DMS 273 treated with DMSO at 0.1 percent for 48 hours (cell line): ENCODE measurements at places on chromosomes 1 and 21.

DNA sequence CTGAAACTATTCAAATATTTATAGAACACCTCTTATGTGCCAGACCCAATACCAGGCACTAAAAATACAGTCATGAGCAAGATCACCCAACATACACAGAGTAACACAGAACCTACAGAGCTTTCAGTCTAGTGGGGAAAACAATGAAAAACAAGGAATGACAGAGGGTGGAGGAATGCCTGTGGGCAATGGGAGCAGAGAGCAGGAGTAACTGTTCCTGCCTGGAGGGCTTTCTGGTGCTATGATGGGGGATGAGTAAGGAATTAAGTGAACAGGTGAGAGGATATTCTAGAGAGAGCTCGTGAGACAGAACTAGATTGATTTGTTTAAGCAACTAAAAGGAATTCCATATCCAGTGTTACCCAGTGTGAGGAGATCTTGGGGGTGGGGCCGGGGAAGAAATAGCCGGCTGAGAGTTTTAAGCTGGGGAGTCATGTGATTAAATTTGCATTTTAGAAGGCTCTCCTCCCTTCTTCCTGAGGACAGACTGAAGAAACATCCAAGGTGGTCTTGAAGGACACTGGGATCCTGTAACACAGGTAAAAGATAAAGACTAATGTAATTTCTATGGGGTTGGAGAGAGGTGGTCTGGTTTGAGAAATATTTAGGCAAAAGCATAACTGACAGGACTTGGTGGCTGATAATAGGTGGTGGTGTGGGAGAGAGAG is 2.1 kb upstream of the CD53 start:
- DNase-seq = no peak

DNA sequence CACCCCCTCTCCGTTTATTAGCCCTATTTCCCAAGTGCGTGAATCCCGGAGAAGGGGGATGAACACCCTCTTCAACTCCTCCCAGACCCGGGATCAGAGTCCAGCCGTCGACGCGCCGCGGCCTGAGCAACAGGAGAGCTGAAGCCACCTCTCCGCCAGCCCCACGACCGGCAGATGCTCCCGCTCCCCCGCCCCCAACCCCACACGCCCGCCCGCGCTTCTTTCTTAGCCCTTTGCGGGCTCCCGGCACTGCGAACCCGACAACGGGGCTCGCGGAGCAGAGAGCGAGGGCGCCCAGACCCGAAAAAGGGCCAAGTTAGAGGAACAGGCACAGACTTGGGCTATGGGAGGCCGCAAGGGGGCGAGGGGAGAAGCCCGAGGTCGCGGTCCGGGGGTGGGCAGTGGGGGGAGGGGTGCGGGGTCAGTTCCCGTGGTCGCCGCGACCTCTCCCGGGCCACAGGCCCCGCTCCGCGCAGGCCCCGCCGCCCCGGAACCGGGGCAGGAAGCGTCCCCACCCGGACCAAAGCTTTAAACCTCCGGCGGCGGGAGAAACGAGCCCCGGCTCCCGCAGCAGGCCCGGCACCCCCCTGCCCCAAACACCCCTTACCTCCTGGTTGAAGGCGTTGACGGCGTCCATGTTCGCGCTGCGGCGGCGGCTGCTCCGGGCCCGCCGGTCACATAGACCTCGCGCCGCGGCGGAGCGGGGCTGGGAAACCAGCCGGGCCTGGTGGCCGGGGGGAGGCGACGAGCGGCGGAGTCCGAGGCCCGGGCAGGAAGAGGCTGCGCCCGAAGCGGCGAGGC is 662 bp downstream of the SCAF4 start:
- no peak for DNase-seq

DNA sequence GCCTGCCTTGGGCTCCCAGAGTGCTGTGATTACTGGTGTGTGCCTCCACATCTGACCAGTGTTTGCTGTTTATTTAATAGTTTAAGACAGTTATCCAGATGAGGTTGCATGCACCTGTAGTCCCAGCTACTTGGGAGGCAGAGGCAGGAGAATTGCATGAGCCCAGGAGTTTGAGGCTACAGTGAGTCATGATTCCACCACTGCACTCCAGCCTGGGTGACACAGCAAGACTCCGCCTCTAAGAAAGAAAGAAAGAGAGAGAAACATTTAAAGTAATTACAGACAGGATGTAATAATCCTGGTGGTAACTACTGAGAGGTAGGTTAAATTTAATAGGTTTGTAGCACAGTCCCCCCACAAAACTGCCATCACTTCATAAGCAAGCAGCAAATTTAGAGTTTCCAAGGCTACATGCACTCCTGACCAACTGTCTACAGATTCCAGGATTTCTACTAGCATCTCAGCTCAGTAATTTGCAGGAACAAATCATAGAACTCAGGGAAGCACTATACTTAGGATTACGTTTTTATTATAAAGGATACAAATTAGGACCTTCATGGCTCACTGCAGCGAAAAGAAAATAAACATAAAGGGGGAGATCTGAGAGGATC is 89.6 kb downstream of the PKN2 start:
- no peak for DNase-seq

- DNase-seq = no peak
Observed at GRCh38 chr21:37385179-37385765, 18.7 kb downstream of the DYRK1A start.

DNA sequence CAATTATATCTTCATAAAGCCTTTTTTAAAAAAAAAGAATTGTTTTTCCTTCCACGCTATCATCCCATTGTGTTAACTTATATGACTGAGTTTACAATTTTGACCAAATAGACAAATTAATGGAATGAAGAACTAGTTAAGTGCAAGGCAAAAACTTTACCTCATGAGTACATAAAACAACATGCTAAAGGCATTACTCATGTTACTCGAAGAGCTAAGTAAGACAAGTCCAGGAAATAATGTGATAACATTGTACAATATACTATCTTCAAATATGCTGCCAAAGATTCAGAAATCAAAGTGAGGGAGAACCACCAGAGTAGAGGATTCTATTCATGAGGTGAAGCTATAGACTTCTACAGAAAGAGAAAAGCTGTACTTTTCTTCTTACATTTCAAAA is 24.2 kb upstream of the DYNLT5 start:
- DNase-seq = no peak

GRCh38 chr1:186749820-186750219 is 69.6 kb upstream of the PTGS2 start:
- no peak for DNase-seq

- DNase-seq = no peak
Observed at GRCh38 chr1:109115685-109116084, 1.8 kb downstream of the ELAPOR1 start.

DNA sequence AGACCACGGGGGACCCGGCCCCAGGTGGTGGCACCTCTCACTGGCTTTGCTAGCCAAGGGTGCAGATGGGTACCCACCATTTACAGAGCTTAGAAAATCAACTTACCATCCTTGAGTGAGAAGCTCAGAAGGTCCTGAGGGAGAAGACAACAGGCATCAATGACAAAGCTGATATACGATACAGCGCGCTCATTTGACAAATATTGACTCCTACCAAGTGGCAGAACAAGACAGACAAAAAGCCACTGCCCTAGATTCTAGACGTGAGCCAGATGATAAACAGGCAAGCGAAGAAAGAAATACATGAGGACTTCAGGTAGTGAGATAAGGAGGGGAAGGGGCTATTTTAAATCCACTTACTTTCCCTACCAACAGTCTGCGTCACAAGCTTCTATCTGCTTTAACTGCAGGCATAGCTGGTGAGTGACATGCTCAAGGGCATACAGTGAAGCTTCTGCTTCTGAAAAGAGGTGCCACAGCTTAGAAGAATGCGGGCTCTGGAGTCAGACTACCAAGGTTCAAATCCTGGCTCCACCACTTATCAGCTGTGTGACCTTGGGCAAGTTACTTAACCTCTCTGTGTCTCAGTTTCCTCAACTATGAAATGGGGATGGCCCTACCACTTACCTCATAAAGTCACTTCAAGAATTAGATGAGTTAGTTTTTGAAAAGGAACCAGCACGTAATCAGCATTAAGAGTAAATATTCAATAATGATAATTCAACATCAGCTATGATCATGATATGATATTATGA is 29.1 kb downstream of the TMCO4 start:
- DNase-seq = no peak

DNA sequence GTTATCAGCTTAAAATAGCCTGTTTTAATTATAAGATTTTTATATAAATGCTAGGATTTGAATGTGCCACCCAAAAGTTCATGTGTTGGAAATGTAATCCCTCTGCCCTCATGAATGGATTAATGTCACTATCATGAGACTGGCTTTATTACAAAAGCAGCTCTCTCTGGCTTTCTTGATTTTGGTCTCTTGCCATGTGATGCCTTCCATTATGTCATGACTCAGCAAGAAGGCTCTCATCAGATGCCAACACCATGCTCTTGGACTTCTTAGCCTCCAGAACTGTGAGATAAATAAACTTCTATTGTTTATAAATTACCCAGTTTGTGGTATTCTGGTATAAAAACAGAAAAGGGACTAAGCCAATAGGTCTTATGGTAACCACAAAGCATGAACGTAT is 6.9 kb upstream of the PRSS38 start:
- DNase-seq = no peak

- no peak for DNase-seq
Observed at GRCh38 chr1:30953685-30954084, 45.1 kb upstream of the SDC3 start.

- no peak for DNase-seq
Observed at GRCh38 chr1:70134148-70134547, 71.2 kb downstream of the LRRC40 start.

- DNase-seq = no peak
Observed at GRCh38 chr1:193299038-193299437, 112.6 kb upstream of the B3GALT2 start.

- no peak for DNase-seq
Observed at GRCh38 chr1:9182784-9183257, 51.8 kb upstream of the H6PD start.

DNA sequence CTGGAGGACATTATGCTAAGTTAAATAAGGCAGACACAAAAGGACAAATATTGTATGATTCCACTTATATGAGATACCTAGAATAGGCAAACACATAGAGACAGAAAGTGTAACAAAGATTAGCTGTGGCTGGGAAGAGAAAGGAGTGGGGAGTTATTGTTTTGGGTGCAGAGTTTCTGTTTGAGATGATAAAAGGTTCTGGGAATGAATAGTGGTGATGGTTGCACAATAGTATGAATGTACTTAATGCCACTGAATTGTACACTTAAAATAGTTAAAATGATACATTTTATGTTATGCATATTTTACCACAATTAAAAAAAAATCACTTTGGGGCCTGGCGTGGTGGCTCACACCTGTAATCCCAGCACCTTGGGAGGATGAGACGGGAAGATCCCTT is 21.2 kb upstream of the ERO1B start:
- no peak for DNase-seq

DNA sequence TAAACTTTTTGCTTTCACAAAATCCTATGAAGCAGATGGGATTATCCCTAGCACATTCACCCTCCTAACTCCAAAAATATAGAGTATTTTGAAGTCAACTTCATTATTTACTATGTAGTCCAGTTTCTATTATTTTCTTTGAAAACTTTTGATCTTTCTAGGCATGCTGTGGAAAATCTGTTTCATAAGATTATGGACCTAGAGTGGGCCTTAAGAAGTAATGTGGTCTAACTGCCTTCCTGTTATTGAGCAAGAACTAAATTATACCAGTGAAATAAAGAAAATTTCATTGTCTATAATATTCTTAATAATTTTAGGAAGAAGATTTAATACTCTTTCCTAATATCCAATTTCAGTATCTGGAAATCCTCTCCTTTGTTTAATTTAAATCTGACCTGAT is 58.1 kb downstream of the PRKACB start:
- DNase-seq = no peak

GRCh38 chr1:228150120-228150460 is 360 bp downstream of the GJC2 start:
- DNase-seq = no peak

- no peak for DNase-seq
Observed at GRCh38 chr1:15836772-15837669, 10.5 kb upstream of the SPEN start.

- no peak for DNase-seq
Observed at GRCh38 chr1:207822124-207822601, 70.3 kb downstream of the CD46 start.

DNA sequence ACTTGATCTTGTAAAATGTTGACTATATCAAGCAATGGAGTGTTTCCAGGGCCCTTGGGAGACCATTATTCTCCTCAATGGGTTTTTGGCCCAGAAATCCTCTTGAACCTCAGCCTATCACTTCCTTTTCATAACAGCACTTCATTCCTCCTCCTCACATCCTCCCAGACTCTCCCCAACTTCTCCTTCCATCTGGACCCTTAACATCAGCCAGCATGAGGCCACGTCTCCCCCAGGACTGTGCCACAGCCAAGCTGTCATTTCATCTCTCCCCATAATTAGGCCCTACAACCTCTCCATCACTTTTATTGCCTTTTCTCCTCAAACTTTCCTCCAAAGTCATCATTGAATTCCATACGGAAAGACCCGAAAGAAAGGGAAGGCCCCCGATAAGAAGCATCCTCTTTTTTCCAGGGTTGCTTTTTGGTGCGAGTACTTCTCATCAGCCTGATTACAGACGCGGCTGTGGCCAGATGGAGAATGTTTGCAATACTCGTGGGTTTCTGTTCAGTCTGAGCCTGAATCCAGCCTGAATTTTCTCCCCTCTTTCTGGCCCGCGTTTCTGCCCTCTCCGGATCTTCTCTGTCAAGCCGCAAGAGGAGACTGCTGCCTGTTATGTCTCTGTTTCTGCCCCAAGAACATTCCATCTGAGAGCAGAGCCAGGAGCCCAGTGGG is 52.7 kb upstream of the SLC25A33 start:
- DNase-seq = no peak

DNA sequence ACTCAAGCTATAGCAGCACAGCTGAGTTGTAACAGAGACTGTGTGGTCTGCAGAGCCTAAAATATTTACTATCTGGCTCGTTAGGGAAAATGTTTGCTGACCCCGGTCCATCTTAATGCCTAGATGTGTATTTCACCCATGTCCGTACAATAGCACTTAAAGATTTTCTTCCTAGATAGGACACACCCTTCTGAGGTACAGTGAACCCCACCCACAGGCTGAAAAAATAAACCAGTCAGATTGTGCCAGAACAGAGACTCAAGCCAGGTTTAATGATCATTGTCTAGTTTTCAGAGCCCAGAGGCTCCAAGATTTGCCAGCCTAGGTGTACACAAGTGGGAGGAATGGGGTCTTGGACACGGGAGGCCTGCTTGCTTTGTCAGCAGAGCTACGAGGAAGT is 5.6 kb downstream of the AMIGO1 start:
- no peak for DNase-seq
